Renal pelvis (tissue), 12 donors: ENCODE measurements at places on chromosomes 7 and 10. TPM values are rescaled to one million over a fixed set of nuclear protein-coding genes. Genes with fewer than 3 reads are reported as not detected.
A peak's percentile ranks its signal among the peaks of the same experiment; 100 is the strongest.

Gene ZRANB1
- 23.2 TPM for polyA plus RNA-seq

Gene MRPS24
- polyA plus RNA-seq: 89.3 TPM

GRCh38 chr7:117347962-117348672 lies 25.3 kb upstream of the WNT2 start:
- no peak for DNase-seq

Gene OR2A1
- 1.2 TPM for polyA plus RNA-seq

GRCh38 chr7:36875794-36876193 lies 151.5 kb upstream of the AOAH start:
- DNase-seq: no peak

Gene RBP4
- polyA plus RNA-seq: 0.73 TPM

- no peak for DNase-seq
These were observed 231.8 kb upstream of the DKK1 start for GRCh38 chr10:52082307-52082706.

Gene PHF14
- polyA plus RNA-seq: 60.9 TPM

DNA sequence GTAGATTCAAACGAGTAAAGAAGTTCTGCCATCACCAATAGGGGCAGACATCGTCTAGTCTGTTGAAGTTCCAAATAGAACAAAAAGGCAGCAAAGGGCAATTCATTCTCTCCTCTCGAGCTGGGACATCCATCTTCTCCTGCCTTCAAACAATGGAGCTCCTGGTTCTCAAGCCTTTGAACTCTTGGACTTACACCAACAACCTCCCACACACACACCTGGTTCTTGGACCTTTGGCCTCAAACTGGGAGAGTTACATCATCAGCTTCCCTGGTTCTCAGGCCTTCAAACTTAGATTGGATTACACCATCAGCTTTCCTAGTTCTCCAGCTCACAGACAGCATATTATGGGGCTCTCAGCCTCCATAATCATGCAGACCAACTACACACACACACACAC lies 9.8 kb upstream of the GIMAP5 start:
- no peak for DNase-seq

Gene KNDC1
- 10.1 TPM for polyA plus RNA-seq

Gene MEIG1
- 2.2 TPM for polyA plus RNA-seq

Gene ERVW-1
- 3.0 TPM for polyA plus RNA-seq

Gene FGFBP3
- polyA plus RNA-seq: 3.6 TPM

DNA sequence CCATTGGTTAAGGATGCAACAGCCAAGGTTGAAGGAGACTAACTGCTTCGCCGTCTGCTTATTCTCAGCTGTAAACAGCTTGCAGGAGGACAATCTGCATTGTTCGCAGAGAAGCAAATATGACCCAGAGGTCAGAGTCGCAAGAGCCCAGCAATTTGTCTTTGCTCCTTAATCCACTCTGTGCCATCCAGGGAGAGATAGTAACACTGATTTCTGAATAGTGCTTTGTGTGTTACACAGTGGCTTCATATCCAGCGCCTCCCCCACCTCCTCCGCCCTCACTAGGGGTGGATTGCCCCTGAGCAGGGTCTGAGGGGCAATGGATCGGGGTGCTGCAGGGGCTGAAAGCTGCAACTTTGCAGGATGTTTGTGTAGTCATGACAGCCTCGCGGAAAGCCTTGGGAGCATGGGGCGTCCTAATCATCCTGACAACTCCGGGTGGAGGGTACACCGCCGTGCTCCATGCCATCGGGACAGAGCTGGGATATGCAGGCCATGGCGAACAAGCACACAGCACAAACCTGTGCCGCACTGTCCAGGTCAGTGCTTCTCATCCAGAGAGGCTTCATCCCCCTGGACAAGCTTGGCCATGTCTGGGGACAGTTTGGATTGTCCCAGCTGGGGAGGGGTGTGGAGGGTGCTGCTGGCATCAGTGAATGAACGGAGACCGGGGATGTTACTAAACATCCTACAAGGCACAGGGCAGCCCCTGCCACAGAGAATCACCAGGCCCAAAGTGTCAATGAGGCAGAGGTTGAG lies 103.1 kb upstream of the INSIG1 start:
- no peak for DNase-seq

Gene PLXDC2
- polyA plus RNA-seq: 30.7 TPM

Gene OSBPL3
- polyA plus RNA-seq: 23.5 TPM

GRCh38 chr10:98901441-98902110 lies 334.1 kb downstream of the HPSE2 start:
- no peak for DNase-seq

DNA sequence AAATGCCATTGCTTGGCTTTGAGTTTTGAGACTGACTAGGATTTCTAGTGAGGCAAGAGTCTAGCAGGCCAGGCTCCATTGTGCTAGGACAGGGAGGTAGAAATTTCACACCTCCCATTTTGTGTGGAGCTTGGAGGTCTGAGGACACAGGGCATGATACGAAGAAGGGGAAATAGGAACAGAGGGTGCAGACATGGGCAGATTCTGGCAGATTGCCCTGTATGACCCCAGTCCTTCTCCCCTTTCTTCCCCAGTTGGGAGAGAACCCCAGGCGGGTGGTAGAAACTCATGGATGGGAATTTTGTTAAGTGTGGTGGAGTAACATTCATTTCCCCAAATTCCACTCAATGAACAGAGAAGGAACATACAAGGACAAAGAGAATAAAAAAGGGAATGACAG lies 54.4 kb downstream of the RAMP3 start:
- DNase-seq: no peak

- DNase-seq: peak; percentile 53
These were observed 17.9 kb upstream of the TMEM225B start for GRCh38 chr7:99579956-99580777.

DNA sequence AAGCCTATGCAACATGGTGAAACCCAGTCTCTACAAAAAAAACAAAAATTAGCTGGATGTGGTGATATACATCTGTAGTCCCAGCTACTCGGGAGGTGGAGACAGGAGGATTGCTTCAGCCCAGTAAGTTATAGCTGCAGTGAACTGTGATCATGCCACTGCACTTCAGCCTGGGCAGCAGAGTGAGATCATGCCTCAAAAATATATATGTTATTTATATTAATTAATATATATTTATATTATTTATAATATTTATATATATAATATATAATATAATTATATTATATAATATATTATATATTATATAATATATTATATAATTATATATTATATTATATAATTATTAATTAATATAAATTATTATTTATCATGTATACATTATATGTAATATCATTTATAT lies 1158.4 kb upstream of the AUTS2 start:
- no peak for DNase-seq

DNA sequence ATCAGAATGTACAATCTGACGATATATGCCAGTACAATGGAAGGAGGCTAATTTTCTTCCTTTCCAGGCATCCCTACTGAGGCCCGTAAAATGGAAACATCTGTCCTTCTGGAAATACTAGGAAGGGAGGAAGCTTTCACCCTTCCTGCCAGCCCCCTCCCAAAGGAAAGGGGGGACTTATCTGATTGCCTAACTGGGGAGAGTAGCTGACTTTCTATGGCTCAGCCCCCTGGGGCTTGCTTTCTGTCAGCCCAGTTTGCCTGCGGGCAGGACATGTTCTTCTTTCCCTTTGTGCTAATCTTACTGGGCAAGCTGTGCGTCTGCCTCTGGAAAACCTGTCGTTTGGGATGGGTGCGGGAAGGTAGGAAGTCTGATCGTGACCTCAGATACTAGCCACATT lies 508.9 kb downstream of the SUGCT start:
- no peak for DNase-seq

DNA sequence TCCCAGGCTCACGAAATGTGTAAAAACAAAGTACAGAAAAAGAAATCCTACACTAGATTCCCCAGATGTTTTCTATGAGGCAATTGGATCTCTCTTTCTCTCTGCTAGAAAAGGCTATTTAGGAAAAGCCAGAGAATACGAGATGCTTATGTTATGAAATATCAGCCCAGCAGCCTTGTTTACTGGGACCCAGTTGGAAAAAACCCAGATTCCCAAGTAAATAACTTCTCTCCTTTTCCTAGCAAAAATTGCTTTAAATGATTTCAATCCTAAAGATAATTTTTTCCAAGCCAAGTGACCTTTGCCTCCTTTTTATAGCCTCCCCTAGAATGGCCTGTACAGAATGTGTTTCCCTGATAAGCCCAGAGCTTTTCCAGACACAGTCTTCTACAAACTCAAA lies 199.3 kb downstream of the PLXNA4 start:
- DNase-seq: no peak

DNA sequence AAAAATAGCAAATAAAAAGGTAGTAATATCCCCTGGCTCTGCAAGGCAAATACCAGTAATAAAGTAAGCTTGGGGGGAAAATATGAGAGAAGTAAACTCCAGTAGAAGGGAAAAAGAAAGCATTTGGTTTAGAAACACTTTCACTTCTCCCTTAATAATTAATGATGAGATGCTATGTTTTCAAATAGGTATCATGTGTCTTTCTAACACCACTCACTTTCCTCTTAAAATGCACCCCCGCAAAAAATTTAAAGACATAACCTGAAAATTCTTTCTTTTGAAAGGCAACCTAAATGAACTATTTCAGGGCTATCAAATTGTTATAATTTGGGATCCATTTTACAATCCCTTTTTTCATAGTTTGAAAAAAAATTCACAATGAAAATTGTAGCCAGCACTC lies 240.3 kb downstream of the SNX10 start:
- no peak for DNase-seq

DNA sequence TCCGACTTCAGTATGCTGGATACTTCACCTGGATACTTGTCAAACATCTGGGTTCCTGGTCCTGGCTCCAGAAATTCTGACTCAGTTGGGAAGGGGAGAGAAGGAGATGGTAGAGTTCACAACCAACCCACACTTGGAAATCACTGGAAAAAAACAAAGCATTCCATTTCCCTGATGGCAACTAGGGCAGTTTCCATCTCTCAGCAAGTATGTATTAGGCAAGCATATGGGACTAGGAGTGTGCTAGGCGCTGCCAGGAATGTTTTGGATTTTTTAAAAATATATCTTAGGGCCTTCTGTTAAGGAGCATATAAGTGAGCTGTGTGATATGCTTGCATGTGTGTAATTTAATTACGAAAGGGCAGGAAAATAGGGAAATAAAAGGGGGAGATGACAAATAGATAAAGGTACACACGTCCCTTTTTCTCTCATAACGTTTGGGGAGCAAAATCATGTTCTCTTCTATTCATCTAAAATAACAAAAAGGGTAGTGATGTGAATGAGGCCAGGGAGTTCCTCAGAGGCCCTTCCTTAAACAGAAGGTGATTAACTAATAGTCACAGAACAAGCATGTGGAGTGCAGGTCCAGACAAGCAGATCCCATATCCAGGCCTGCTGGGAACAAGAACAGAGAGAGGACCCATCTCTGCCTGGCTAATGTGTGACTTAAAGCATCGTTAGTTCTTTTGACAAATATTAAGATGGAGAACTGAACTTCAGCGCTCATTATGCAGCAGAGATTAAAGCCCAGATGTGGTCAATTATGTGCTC lies 64.5 kb upstream of the NFE2L3 start:
- DNase-seq: no peak

- DNase-seq: peak; percentile 9
These were observed 253.1 kb downstream of the FZD1 start for GRCh38 chr7:91517201-91517785.

DNA sequence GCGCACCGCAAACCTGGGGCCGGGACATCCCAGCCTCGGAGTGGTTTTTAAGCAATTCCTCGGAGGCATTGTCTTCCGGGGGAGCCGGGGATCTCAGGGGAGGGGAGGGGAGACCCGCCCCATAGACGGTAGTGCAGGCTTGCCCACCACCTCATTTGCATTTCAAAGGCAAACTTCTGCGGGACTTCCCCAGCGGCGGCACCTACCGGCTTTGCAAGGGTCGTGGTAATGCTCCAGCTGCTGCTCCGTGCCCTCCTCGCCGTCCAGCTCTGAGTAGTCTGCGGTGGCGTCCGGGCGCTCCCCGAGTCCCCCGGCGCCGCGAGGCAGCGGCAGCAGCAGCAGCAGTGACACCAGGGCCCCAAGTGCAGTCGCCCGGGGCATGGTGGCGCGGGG lies 425 bp downstream of the TLL2 start:
- DNase-seq: peak; percentile 5

Gene ARID5B
- 56.7 TPM for polyA plus RNA-seq

DNA sequence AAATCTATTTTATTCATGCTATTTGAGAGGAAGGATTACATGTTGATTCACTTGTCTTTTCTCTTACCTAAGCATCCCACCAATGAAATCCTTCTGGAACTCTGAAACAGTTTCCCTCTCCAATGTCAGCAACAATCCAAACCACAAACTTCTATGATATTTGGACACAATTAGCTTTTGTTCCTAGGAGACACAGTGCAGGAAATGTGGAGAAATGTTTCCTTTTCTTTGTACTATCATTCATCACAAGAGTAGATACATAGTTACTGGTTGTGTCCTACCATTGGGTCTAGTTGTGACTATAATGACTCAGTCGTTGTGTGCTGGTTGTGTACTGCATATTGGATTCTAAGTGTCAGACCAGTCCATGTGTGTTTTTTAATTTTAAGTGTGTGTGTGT lies 156.8 kb upstream of the MAGI2 start:
- DNase-seq: no peak

DNA sequence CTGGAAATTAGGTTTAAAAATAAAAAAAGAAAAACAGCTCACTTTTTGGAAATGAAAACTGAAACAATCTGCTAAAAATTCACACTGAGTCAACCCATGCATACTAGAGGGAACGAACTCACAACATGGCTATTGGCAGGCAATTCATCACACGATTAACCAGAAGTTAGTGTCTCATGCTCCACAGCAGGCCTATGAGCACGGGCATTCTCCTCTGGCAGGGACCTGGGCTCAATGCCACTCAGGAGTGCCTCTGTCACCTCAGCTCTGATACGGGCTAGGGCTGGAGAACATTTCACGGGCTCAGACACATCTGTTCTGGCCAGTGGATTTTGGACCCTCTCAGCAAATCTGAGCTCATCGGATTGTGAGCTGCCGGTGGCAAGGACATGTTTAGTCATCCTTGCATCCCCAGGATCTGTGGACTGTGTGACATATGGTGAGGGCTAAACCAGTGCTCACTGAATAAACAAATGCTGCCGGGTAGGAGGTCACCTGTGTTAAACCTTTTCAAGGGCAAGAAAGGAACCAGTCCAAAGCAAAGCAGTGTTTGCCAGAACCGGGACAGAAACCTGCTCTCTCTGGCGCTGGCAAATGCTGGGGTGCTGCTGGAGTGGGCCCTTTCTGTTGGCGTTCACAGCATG lies 40.1 kb downstream of the POLR3A start:
- DNase-seq: no peak

GRCh38 chr7:100169147-100169850 lies 882 bp upstream of the GAL3ST4 start:
- no peak for DNase-seq

Gene CXCL12
- 284 TPM for polyA plus RNA-seq

- no peak for DNase-seq
These were observed 191.2 kb downstream of the ADAM12 start for GRCh38 chr10:126197036-126197543.

Gene AVL9
- polyA plus RNA-seq: 22.9 TPM

- no peak for DNase-seq
These were observed 400.9 kb downstream of the SUGCT start for GRCh38 chr7:40535678-40536077.

Gene MAGI2
- 41.0 TPM for polyA plus RNA-seq

DNA sequence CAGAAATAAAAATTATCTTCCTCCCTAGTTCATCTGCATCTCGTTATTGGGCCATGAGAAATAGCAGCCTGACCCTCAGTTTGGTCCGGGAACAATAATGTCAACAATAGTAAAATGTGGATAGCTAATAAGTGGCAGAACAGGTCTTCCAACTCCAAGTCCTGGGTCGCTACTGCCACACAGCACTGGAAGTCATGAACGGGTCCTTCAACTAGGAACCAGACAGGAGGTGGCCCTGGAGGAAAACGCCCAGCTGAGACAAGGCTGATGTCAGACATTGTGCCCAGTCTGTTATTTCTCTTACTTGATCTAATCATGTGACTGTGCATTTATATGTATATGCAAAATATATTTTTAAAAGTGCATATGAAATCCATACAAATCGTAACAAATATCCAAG lies 51.8 kb downstream of the PYROXD2 start:
- DNase-seq: no peak

Gene FANK1
- polyA plus RNA-seq: 11.7 TPM
